Putamen (tissue), 1 donor: ENCODE measurements at places on chromosomes 11 and 22.

- peak; percentile 16 for DNase-seq
These were observed 33.8 kb downstream of the OR2AG2 start for GRCh38 chr11:6737872-6738466.

DNA sequence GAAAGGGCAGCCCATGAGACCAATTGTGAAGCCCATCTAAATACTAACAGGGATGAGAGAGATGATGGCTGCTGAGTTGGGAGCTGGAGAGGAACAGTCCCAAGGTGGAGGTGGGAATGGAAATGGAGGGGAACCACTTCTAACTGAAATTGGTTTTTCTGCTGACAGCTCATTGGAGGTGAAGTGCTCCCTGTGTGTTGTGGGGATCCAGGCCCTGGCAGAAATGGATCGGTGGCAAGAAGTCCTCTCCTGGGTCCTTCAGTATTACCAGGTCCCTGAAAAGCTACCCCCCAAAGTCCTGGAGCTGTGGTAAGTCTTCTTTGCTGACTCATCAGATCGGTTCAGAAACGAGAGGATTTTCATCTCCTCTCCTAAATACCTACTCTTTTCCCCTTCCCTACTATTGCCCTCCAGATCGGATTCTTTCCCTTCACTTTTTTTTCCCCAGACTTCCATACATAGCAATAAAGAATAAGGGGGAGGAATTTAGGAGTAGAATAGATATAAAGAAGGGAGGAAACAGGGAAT lies 2.0 kb downstream of the PEX26 start:
- no peak for DNase-seq

GRCh38 chr22:19887256-19887985 lies 32.7 kb upstream of the GNB1L start:
- no peak for DNase-seq

DNA sequence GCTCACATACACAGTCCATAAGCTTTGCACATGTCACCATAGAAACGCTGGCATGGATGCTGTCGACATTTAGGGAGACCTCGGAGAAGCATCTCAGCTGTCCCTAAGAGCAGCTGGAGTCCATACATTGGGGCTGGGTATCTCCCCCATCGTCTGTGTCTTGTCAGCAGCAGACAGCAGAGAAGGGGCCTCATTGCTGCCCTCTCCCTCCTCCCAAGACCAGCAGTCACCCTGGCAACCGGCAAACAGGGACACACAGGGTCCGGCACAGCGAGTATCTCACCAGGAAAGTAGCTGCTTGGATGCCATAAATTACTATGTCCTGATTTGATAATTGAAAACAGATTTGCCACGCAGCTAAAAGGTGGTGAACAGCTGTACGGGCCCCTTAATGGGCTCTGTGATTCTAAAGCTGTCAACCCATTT lies 84.4 kb downstream of the CD44 start:
- no peak for DNase-seq

DNA sequence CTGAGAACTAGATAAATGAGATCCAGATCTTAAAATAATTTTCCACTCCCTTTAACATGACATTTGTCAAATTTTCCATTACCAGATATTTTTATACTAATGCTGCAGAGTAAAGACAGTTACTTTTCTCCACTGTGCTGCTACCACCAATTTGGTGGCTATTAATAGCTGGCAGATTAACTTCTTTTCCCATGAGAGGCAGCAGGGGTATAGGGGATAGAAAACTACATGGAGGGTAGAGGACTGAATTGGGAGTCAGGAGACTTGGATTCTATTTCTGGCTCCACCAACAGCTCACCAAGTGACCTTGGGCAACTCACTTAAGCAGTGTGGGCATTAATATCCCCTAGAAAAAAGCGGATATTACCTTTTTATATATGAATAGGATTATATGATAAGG lies 69.2 kb downstream of the KIF18A start:
- peak; percentile 15 for DNase-seq

DNA sequence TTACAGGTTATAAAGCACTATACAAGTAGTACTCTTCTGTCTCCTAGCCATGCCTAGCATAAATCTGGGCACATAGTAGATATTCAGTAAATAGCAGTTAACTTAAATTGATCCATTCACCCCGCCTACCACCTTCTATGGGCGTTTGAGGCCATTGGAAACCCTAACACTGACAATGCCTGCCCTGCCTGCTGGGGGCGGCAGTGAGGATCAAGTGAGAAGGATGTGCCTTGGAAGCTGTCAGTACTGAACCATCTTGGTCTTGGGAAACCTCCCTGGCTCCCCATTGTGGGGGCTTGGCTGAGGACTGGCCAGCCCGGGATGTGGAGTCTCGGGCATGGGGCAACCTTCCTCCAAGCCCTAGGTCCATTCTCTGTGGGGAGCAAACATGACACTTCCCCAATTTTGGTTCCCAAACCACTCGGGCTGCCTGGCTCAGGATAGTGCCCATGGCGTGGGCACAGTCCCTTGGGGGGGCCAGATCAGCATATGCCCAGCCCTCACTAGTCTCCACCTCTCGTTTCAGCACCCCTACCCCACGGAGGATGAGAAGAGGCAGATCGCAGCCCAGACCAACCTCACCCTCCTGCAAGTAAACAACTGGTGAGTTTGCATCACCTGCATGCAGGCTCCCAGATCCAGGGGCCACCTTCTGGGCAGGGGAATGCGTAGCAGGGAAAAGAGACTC lies 67.4 kb downstream of the FEZ1 start:
- DNase-seq: no peak

- DNase-seq: no peak
These were observed 133.3 kb upstream of the PARVA start for GRCh38 chr11:12243911-12244550.

DNA sequence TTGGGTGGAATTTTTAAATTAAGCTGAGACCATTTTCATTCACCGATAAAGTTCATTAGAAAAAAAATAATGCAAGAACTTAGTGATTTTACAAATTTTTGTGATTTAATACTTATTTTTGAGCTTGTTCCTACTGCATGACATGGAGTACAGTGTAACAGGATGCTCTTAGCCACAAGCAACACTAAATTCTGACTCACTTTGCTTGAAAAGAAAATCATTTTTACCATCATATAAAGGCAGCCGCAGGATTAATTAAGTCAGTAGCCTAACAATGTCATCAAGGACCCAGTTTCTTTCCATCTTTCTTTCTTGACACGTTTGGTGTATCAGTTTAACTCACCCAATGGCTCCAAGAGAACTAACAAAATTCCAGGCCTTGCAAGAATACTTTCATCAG lies 540.3 kb upstream of the LUZP2 start:
- DNase-seq: no peak

GRCh38 chr11:116773203-116774097 lies 663 bp upstream of the BUD13 start:
- DNase-seq: no peak

GRCh38 chr11:2512431-2513407 lies 67.9 kb downstream of the KCNQ1 start:
- no peak for DNase-seq

DNA sequence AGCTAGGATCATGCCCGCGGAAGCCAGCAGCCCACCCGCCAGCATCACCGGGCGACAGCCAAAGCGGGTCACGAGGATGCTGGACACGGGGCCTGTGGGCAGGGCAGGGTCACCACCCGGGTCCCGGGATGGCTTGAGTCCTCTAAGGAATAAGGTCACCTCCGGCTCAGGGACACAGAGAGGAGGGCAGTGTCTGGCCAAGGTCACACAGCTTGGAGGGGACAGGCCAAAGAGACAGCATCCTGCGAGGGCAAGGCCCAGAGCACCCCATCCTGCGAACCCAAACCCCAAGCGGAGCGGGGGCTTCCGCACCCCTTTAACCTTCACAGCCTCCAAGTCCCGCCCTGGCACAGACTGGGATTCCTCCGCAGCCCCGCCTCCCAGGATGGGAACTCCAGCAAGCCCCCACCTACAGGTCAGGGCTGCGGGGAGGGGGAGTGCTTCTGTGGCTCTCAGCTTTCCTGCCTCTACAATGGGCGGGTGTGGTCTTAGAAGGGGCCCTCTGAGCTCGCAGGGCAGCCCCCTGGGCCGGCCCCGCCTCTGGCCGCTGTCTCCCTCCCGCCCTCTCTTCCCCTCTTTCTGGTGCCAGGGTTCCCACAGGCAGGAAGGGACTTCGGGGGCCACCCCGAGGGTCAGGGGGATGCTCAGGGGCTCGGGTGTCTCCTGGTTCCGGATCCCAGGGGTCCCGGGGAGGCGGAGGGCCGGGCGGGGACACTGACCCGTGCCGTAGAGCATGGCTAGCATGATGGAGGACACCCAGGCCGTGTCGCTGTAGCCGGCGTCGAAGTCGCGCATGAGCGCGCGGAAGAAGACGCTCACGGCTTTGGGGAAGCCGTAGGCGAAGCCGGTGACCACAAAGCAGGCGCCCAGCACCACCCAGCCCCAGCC lies 1.8 kb downstream of the SLC16A8 start:
- no peak for DNase-seq

GRCh38 chr22:47389201-47389600 lies 626.8 kb downstream of the TBC1D22A start:
- no peak for DNase-seq

- no peak for DNase-seq
These were observed 451.0 kb upstream of the DDI1 start for GRCh38 chr11:103585401-103585800.

DNA sequence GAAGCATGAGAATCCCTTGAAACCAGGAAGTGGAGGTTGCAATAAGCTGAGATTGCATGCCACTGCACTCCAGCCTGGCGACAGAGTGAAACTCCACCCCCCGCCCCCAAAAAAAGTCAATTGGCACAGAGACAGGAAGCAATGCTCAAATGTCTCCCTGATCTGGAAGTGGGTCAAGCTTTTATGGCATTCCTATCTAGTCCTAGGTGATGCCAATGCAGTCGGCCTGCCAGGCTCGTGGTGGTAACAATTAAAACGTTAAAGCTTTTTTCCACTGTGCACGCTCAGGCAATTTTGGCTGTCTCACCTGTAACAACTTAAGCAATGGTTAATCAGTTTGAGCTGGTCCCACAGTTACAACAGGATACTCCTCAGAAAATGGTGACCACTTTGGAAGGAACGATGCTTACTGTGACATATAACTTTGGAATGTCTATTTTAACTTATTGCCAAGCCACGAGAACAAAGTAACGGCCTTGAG lies 18.9 kb upstream of the PISD start:
- no peak for DNase-seq

DNA sequence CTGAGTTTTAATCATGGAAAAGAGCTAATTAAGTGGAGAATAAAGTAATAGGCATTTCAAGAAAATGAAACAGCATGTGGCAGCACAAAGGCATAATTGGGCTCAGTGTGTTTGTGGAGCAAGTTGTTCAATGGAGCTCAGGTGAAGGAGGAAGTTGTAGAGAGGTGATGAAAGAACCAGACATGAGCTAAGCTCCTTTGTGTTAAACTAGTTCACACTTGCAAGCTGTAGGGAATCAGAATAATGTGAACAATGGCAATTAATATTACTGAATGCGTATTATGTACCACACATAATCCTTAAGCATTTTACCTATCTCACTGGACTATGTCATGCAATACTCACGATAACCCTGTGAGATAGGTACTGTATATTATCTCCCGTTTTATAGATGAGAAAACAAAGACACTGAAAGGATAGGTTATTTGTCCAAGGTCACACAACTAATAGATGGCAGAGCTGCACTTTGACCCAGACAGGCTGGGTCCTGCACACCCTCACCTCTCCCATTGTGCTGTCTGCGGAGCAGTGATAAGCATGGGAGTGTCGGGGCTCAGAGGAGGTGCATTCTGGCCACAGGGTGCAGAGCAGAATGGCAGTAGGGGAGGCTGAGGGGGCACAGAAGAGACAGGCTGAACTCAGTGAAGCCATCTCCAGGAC lies 8.9 kb downstream of the OLFML1 start:
- no peak for DNase-seq

DNA sequence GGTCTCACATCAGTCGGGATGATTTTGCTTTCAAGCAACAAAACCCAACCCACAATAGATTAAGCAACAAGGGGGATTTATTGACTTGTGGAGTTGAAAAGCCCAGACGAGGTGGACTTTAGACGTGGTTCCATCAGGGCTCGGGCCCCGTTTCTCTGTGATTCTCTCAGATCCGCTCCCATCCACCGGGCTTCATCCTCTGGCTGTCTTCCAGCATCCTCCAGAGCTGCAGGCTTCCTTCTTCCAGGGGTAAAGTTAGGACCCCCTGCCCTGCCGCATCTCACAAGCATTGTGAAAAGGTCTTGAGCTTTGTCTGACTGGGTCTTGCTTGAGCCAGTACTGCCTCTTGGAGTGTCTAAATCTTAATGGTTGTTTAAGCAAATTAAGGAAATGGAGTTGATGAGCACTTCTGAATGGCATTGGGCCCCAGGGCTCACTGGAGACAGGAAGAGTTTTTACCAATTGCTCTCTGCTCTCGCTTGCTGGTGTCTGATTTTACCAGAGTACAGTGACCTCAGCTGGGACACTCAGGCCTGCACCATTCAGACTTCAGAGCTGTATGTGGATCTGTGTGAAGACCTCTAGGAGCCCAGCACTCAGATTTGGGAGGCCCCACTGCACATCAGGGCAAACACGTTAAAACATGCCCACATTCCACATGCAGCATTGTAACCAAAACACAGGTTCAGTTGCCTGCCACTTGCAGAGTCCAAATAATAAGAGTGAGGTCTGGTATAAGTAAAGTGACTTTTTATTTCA lies 13.5 kb upstream of the FTH1 start:
- DNase-seq: no peak

- DNase-seq: no peak
These were observed 10.5 kb upstream of the JHY start for GRCh38 chr11:122872046-122872445.

GRCh38 chr11:134647066-134647743 lies 235.2 kb upstream of the B3GAT1 start:
- peak; percentile 40 for DNase-seq

- DNase-seq: no peak
These were observed 36.9 kb downstream of the ARFGAP3 start for GRCh38 chr22:42820045-42820763.

GRCh38 chr11:86176165-86176884 lies 68.2 kb upstream of the EED start:
- DNase-seq: peak; percentile 68

DNA sequence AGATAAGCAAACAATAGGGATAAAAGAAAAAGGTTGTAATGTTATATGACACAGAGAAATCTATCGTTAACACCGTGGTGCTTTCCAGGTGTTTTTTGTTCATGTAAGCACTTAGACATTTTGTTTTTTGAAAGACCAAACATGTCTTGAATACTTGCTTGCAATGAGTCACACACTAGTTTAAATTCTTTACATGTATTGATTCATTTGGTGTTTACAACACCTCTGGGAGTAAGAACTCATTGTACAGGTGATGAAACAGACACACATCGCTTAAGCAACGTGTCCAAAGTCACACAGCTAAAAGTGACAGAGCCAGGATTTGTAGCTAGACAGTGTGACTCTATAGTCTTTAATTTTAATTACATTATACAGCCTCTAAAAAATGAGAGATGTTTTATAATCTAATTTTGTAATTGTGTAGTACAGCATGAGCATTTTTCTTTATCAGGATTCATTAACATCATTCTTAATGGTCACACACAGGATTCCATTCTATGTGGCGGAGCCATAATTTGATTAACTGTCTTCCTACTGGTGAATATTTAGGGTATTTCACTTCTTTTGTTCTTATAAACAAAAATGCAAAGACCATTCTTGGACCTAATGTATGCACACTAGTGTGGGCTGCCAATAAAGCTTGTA lies 148.8 kb downstream of the DBX1 start:
- DNase-seq: no peak
